ENCODE measurements at places on chromosomes 4 and X.

DNA sequence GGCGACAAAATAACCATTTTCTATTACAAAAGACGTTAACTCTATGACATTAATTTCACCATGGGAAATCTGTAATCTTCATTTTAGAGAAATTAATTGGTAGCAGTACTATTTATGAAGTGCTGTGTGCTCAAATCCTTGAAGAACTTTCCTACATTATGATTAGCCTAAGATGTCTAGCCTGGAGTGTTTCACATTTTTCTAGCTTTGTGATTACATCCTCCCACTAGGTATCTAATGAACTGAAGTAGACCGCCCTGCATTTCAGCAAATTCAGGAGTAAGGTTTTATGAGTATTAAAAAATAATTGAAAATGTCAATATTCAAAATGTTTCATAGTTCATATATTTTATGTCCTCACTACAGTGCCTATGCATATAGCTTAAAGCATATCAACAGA is 713.1 kb downstream of the CCSER1 start:
- no peak for DNase-seq

DNA sequence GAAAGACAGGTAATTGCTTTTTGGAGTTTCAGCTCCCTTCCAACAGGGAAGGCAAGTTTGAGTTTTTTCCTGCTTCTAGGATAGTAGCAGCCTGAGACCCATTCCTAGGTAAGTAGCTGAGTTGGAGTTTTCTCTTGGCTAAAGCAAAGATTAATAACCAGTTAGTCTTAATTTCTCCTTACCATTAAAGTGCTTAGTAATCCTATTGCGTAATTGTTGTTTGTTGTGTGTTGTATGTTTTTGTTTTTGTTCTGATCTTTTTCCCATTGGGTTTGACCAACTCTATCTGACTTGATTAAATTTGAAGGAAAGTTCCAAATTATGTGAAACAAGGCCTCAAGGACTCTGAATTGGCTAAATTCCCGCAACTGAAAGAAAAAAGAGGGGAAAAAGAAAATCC is 83.5 kb downstream of the TBX22 start:
- DNase-seq = no peak

DNA sequence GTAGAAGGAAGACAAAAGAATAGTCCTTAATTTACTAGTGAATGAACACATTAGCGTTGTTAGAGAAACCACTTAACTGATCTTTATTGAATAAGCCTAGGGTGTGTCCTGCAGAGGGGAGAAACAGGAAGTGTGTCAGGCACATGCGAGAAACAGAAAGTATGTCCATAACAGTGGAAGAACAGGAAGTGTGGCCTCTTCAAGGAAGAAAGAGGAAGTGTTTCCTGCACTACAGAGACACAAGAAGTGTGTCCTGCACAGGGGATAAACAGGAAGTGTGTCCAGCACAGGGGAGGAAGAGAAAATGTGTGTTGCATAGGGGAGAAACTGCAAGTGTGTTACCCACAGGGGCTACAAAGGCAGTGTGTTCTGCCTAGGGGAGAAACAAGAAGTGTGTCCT is 539.6 kb upstream of the PRKX start:
- no peak for DNase-seq

DNA sequence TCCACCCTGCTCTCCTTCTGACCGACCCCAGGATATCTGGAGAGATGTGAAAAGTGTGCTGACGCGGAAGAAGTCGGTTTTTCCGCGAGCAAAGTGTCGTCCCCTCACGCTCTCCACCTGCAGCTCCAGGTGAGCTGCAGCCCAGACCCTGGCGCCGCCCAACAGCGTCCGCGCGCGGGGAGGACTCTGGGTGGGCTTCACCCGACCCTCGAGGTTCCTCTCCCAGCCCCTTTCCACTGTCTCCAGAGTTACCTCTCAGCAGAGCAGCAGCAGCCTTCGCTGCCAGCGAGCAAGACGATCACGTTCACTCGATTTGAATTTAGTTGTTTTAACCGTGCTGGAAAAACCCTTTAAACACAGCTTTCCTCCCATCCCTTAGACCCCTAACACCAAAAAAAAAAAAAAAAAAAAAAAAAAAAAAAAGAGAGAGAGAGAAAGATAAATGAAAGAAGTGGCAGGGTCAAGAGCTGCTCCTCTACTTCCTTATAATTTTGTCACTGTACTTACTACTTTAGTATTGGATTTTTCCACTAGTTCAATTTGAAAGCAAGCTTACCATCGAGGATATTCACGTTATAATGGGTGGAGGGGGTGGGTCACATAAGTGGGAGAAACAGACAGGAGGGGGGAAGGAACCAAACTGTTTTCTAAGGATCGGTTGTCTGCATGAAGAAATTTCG is 758 bp upstream of the NR3C2 start:
- no peak for DNase-seq

GRCh38 chr4:117957571-117957970 is 76.7 kb upstream of the NDST3 start:
- no peak for DNase-seq

DNA sequence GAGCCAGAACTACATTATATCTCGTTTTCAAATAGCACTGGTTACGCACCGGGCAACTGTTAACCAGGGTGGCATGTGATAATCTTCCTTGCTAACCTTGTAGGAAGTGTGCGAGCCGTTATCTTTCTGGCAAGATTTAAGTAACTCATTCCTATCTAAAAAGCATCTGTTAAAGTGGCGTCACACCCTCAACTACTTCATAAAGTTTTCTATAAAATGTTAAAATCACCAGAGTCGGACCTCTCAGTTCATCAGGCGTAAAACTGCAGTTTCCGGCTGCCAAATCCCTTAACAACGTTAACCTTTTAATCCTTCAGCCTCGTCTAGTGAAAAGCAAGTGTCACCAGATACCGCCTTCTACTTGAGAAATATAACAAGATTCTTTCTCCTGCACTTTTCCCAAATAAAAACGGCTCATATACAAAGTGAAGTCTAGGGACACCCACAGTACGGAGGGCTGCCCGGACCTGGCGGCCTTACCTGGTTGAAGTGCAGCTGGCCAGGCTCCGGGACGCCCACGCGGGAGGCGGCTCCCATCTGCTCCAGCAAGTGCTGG is 1.2 kb downstream of the SLC39A8 start:
- DNase-seq = no peak

GRCh38 chr4:1741208-1741607 is 19.9 kb downstream of the TACC3 start:
- no peak for DNase-seq

DNA sequence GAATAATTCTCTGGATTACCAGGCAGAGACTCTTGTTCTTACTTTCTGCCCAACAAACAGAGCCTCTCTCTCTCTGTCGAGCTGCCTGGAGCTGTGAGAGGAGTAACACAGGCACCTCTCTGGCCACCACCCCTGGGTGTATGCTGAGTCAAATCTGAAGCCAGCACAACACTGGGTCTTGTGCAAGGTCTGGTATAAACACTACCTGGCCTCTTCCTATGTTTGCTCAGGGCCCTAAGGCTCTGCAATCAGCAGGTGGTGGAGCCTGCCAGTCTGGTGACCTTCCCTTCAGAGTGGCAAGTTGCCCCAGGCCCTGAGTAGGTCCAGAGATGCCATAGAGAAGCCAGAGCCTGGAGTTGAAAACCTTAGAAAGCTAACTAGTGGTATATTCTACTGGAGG is 139.9 kb downstream of the CPXCR1 start:
- no peak for DNase-seq

Measured in stimulated activated CD8-positive, alpha-beta memory T cell treated with anti-CD3 and anti-CD28 coated beads, Interleukin-7, amount 100 ng/mL, for 1 hour (primary cell).